ENCODE measurements at places on chromosomes 12 and 14. TPM values are rescaled to one million over a fixed set of nuclear protein-coding genes. Genes with fewer than 3 reads are reported as not detected.

GRCh38 chr14:34052658-34053014, 101.8 kb upstream of the EGLN3 start:
- DNase-seq, result no peak

- no peak for DNase-seq
Measured at GRCh38 chr14:74988131-74988530, 14.6 kb upstream of the EIF2B2 start.

DNA sequence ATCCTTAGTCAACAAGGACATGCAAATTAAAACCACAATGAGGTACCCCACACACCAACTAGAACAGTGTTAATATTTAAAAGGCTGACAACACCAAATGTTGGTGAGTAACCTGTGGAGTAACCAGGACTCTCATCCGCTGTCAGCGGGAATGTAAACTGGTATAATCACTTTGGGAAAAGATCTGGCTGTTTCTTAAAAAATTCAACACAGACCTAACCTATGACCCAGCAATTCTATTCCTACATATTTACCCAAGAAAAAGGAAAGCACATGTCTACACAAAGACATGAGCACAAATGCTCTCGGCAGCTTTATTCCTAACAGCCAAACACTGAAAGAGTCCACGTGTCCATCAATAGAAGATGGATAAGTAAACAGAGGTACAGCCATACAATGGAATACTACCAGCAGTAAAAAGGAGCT, 26.6 kb downstream of the NRDE2 start:
- DNase-seq, result no peak

GRCh38 chr14:103064436-103064835, 7.1 kb upstream of the CDC42BPB start:
- no peak for DNase-seq

DNA sequence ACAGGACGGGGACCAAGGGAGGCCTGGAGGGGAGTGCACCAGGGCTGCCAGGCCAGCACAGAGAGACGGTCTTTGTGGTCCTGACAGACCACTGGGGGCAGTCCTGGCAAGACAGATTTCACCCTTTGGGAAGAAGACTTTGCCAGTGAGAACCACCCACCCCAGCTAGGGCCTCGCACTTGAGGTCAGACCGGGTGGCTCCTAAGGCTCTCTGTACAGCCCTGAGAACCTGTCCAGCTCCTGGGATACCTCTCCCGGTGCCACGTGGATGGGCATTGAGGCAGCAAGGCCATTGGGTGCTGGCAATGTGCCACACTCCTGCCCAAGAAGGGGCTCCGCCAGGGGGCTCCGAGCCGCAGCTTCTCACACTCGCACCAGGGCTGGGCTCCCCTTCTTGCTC, 42.4 kb downstream of the DEGS2 start:
- DNase-seq, result no peak

DNA sequence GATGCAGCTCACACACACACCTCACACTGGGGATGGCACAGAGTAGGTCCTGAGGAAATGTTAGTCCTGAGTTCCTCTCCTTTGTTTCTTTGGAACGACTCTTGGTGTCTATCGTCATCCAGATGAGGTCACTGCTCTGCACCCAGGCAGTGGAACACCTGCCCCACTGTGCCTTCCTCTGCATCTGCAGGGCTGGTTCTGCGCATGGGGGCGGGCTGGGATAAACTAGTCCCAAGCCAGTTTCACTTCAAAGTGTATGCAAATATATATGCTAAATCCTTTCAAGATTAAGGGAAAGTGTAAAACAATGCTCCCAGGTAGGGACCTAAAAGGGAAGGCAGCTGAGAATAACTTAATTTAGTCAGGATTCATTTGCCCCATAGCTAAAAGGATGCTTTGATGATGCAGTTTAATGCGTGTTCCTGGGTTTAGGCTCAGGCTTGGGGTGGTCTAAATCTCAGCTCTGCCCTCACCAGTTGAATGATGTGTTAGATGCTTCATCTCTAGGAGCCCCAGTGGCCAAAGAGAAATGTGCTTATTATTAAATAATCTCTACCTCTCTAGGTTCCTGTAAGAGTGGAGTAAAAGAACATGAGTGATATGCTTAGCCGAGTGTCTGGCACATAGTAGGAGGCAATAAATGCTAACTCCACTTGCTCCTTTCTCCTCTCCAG, 47.1 kb upstream of the OVCH1 start:
- DNase-seq, result no peak

DNA sequence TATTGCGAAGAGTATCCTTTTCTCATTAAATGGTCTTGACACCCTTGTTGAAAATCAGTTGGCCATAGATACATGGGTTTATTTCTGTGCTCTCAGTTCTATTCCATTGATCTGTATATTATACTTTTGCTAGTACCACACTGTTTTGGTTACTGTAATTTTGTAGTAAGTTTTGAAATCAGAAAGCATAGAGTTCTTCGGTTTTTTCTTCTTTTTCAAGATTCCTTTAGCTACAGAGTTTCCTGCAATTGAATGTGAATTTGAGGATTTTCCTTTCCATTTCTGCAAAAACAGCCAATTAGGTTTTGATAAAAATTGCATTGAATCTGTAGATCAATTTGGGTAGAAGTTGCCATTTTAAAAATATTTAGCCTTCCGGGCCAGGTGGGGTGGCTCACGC, 60.2 kb downstream of the ARHGAP5 start:
- DNase-seq, result no peak

ADAM21 gene
- total RNA-seq, result not detected

AKAP5 gene
- total RNA-seq, result 1.1 TPM

DNA sequence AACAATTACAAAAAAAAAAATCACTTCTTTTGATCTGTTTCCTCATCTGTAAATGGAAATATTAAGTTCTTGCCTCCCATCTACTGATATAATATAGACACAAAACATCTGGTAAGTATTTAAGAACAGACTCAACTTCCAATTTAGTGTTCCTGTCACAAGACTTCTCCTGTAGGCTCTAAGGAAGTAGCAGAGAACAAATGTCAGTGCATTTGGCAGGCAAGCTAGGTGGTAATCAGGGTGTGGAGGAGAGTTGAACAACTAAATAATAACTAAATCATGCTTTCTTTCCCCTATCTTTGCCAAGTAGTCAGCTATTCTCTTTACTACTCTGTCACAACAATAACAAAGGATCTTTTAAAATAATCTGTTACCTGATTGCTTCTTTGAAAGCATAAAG, 22.1 kb downstream of the BAZ1A start:
- no peak for DNase-seq

DNA sequence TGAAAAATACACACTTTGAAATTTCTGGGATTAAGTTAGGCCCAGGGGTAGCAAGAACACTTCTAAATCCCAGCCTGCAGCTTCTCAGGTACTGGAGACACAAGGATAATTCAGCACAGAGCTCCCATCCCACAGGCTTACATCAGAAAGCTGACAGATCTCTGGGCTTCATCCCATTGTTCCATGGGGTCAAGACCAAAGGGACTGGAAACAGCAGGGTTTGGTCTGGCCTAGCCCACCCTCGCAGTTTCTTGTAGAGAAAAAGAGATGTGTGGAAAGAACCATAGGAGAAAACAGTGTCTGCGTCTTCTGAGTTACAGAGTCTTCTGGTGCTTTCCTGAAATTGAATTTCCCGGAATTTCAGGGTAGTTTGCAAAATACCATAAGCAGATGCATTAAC, 59.6 kb upstream of the RIC8B start:
- DNase-seq, result no peak

ANKRD33 gene
- total RNA-seq, result not detected
